ENCODE measurements at places on chromosomes 1 and 21. TPM values are rescaled to one million over a fixed set of nuclear protein-coding genes. Genes with fewer than 3 reads are reported as not detected.

The AJAP1 gene
- 0.81 TPM for total RNA-seq

GRCh38 chr1:79262745-79263258 lies 256.3 kb upstream of the ADGRL4 start:
- no peak for ATAC-seq

GRCh38 chr1:30332116-30333094 lies 391.0 kb downstream of the MATN1 start:
- ATAC-seq = no peak

- no peak for ATAC-seq
Measured at GRCh38 chr1:201016211-201016651, 7.3 kb downstream of the KIF21B start.

The KCNK2 gene
- 1.8 TPM for total RNA-seq

DNA sequence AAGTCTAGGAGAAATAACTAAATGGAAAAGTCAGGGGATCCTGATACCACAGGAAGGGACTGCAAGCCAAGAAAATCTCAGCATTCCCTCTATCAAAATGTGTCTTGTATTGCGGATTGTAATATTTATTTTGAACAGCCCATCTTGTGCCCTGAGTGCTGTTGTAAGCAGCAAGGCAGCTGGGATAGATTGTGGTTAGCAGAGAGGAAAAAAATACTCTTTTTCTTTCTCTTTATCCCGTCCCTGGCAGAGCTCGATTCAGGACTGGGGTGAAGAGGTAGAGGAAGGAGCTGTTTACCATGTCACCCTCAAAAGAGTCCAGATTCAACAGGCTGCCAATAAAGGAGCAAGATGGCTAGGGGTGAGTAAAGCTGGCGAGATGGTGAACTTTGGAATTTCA lies 1.2 kb downstream of the RGL1 start:
- ATAC-seq = no peak

The ABCG1 gene
- 18.5 TPM for total RNA-seq

The PSMB4 gene
- total RNA-seq = 192 TPM

- no peak for ATAC-seq
Measured at GRCh38 chr1:91916811-91917460, 31.0 kb upstream of the TGFBR3 start.

DNA sequence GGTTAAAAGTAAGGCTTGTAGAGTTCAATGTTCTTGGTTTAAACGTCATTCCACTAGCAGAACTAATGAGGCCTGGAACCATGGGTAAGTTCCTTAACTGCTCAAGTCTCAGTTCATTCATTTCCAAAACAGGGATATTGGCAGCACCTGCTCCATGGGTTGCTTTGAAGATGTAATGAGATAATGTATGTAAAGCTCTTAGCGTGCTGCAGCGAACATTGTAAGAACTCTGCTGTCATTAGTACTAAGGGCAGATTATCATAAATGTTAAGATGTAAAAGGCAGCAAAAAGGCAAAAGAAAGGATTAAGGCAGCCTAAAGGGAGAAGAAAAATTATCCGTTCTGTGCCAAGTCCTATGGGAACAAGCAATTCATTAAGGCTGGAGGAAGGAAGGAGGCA lies 129.1 kb upstream of the NGF start:
- no peak for ATAC-seq

The DIO1 gene
- total RNA-seq = not detected

The STIL gene
- total RNA-seq = 0.77 TPM

GRCh38 chr1:98467122-98467521 lies 194.4 kb upstream of the SNX7 start:
- no peak for ATAC-seq

GRCh38 chr1:244349581-244350001 lies 102.1 kb downstream of the ADSS2 start:
- no peak for ATAC-seq

DNA sequence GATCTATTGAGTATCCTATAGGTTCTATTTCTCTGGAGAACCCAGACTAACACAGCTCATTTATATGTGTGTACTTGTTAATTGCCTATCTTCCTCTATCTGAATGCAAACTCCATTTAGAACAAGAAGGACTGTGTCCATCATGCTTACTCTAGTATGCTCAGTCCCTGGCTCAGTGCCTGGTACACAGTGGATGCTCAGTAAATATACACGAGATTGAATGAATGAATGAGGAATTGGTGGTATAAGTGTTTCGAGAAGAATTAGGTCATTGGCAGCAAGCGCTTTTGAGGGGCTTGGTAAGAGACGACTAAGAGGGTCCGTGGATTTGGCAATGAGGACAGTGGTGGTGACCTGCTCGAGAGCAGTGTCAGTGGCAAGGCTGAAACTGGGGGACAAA lies 112.5 kb downstream of the CSMD2 start:
- ATAC-seq = no peak

DNA sequence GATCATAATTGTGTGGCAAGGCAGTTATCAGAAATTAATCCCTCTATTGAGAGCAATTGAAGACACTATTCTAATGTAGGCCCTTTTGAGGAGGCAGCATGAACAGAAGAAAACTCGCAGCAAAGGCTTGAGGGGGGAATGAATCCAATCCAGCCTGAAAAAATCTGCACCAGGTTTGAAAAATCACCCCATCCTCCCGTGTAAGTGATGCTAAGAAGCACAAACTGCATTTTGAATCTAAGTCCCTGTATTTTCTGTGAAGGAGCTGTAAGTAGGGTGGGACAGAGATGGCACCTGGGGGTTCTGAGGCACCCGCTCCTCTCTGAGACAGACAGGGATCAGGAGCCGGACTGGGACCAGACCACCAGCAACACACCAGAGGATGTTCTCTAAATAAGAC lies at the start of gene CRB1:
CRB1 (plus strand) TSS at position 241 of the 400 bp plus-strand sequence. CDS start 161 bp downstream, outside the sequence.
- no peak for ATAC-seq

- no peak for ATAC-seq
Measured at GRCh38 chr1:99650773-99651437, 5.0 kb downstream of the PALMD start.

DNA sequence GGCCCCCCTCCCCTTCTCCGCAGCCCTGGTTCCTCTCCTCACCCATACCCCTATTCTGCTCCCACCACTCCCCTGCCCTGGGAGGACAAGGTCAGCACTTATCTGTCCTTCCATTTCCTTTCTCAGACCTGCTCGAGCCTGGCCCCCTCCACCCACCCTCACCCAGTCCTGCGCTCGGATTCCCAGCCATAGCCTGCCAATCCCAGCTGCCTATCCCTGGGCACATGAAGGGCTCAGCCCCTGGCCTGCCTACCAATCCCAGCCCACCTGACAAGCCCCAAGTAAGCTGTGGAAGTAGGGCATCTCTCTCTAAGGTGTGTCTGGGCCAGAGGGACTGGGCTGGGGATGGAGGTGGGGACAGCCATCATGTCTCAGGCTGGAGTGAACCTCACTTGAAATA lies 5.4 kb downstream of the BLACAT1 start:
- ATAC-seq = no peak

GRCh38 chr1:62269851-62270495 lies 49.3 kb downstream of the KANK4 start:
- ATAC-seq = no peak

The OR2L8 gene
- not detected for total RNA-seq

GRCh38 chr1:57517587-57518374 lies 93.9 kb upstream of the DAB1 start:
- no peak for ATAC-seq

DNA sequence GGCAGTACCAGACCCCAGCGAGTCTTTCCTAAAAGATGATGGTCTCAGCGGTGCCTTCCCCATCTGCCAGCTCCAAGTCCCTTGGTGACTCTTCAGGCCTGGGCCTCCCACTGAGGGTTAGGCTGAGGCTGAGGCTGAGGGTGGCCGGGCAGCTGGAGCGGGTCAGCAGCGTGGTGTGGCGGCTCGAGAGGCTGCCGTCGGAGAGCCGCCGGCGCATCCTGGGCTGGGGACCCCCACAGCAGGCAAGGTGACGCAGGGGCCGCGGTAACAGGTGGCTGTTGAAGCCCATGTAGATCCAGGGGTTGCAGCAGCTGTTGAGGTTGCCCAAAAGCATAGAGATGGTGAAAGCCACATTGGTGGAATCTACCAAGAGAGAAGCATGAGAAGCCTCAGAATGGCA lies 7.0 kb downstream of the AVPR1B start:
- no peak for ATAC-seq

DNA sequence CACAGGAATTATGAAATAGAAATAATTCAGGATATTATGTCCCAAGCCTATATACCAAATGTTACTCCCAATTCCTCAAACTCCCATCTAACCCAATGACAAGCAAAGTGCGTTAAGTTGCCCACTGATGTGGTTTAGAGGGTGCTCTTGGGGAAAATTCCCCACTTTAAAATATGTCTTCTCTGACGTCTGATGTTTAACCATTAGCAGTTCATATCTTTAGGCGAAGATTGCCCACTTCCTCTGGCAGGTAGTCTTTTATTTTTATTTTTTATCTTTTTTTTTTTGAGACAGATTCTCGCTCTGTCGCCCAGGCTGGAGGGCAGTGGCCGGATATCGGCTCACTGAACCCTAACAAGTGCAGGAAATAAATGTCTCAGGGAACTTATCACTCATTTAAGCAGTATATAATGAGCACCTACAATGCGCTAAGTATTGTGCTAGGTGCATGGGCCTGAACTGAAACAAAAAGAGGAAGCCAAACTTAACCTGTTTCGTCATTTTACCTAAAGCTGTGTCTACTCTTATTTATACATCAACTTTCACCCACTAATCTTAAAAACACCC lies 1.3 kb upstream of the LYST start:
- no peak for ATAC-seq

DNA sequence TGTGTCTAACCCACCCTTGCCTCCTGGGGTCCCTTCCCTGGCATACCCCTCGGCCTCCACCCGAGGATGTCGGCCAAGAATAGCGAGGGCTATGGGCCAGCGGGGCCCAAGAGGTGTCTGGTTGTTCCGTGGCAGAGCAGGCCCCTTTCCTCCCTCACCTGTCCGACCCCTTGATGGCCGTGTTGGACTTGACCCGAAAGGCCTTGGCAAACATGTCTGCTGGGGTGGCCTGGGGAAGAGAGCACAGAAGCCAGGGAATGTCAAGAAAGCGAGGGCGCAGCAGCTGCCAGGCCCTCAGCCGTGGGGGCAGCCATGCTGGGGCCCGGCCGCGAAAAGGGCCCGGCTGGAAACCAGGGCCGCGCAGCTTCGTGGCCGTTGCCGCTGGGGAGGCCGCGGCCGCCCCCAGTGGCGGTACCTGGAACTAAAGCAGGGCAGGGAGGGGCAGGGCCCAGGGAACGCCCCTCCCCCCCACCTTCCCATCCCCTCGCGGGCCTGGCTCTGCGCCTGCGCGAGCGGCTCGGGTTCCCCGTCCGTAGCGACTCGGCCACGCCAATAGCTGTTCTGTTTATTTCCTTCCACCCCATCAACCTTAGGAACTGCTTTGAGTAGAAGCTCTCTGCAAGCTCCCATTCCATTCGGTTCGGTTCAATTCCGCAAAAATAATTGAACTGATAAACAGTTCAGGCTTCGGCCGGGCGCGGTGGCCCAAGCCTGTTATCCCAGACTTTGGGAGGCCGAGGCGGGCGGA lies at the start of gene EIF2D:
EIF2D (minus strand) TSS at position 337 of the 748 bp plus-strand sequence; CDS start at position 214, 123 bp downstream.
- ATAC-seq = peak; percentile 100

GRCh38 chr1:14761291-14762153 lies 163.0 kb downstream of the KAZN start:
- no peak for ATAC-seq
